ENCODE measurements at places on chromosomes 2 and 18. TPM values are rescaled to one million over a fixed set of nuclear protein-coding genes. Genes with fewer than 3 reads are reported as not detected.

Gene ANKRD53
- total RNA-seq: 0.75 TPM

Gene GAREM1
- total RNA-seq: 2.0 TPM

Gene CRYGD
- total RNA-seq: not detected

Gene CROCC2
- not detected for total RNA-seq

Gene IL36A
- not detected for total RNA-seq

Gene PER2
- 4.1 TPM for total RNA-seq

Gene UCN
- not detected for total RNA-seq

Gene MROH2A
- total RNA-seq: not detected

Gene AGXT
- not detected for total RNA-seq

Gene NDC80
- 35.1 TPM for total RNA-seq

Gene SATB2
- 2.7 TPM for total RNA-seq

Gene KLHL30
- 0.72 TPM for total RNA-seq

DNA sequence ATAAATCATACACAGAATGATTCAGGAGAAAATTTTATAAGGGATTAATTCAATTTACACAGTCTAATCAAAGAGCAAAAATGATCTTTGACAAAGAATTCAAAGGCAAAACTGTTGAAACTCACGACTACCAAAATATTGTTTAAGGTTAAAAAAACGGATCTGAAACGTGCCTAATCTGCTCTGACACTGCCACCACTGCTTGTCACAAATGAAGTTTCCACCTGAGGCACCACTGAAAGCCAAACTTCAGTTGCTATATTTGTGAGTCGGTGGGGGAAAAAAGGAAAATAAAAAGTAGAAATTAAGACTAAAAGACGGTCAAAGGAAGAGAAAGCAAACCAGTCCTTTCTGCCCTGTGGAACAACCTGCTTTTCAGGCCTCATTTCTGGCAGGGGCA is 140.6 kb upstream of the DNMT3A start:
- no peak for DNase-seq

DNA sequence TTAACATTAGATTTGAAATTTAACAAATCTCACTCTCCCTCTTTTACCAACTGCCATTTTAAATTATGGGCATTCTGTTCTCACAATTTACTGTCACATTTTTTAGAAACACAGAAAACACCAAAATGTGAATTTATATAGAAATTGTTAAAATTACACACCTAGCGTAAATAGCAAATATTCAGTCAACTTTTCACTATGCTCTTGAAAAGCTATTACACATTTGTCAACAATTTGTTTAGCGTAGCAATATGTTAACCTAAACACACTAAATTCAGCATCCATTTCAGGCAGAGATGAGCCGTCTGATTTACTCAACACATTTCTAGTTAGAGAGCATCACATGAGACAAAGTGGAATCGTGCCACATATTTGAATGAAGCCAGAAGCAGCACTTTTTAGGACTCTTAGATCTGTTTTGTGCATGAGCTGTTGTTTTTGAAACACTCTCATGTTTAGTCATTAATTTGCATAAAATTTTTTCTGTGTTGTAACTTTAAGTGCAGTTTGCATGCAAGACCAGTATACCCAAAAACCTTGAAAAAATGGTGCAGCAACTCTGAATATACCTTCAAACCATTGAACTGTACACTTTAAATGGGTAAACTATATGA is 8.2 kb downstream of the TTC32 start:
- no peak for DNase-seq

DNA sequence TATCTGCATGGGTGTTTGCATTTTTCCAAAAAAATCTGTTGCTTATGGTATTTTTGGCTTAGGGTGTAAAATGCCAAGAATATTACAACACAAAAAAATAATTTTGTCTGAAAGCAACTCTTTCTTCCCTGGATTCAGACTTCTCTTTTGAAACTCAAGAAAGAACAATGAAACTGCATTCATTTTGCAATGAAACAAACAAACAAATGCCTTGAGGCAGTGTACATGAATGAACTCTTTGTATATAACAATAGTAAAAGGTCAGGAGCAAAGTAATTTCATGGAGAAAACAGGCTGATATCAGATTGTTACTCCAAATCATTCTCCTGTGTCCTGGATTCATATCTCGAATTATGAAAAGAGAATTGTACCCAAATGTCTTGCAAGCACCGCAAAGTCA is 301.6 kb upstream of the CDH20 start:
- DNase-seq: no peak

- no peak for DNase-seq
Observed at GRCh38 chr2:5782103-5782502, 89.9 kb downstream of the SOX11 start.

DNA sequence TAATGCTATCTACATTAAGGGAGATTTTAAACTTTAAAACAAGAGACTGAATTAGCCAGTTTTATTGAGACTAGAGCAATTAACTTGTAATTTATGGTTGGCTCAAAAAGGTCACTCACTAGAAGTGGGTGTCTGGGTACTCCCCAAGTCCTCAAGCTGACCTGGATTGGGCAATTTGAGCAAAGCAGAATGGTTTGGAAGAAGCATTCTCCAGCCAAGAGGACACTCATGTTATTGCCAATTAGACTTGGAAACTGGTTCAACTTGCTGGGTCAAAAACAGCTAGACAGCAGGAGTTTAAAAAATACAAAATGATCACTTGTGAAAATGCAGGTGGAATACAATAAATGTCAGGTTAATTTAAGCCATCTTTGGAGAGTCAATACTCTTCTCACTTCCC is 29.5 kb upstream of the MYO1B start:
- DNase-seq: no peak

DNA sequence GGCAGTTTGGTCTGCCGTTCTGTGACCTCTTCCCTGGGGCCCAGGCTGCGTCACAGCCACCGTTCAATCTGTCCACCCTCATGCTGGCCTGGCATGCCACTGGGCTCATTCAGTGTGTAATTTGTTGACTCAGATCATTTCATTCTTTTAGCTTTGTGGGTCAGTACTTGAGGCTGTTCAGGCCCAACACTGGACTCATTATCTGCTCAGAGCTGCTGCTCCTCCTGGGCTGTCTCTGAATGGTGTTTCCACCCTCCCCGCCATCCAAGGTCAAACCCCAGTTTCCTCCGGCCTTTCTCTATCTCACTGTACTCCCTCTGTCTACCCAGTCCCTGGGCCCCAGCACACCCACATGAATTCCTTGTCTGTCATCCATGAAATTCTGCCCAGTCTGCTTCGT is 152.4 kb upstream of the NCK2 start:
- DNase-seq: no peak

- DNase-seq: no peak
Observed at GRCh38 chr18:7116792-7117389, 706 bp downstream of the LAMA1 start.

DNA sequence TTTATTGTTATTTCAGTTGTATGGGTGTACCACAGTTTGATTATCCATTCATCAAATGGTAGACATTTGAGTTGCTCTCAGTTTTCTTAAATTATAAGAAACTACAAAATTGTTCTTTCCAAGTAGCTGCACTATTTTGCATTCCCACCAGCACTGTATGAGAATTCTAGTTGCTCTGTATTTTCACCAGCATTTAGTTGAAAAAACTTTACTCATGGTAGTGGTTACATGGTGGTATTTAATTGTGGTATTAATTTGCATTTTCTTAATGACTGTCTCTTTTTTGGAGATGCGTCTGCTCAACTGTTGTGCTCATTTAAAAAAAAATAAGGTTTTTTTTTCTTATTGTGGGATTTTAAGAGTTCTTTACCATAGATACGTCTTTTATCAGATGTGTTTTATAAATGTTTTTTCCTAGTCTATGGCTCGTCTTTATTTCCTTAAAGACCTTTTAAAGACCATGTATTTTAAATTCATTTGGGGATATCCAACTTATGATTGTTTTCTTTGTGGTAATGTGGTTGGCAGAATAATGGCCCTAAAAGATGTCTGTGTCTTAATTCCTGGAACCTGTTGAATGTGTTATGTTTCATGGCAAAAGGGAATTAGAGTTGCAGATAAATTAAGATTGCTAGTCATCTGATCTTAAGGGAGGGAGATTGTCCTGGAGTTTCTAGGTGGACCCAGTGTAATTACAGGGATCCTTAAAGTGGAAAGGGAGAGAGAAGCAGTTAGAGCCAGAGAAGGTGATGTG is 37.4 kb downstream of the UBE2F start:
- DNase-seq: no peak

- peak; percentile 41 for DNase-seq
Observed at GRCh38 chr2:200223205-200223784, 83.2 kb upstream of the SPATS2L start.

- no peak for DNase-seq
Observed at GRCh38 chr2:40258135-40258457, 193.8 kb downstream of the SLC8A1 start.

GRCh38 chr2:145649061-145649460 is 1129.1 kb upstream of the ZEB2 start:
- no peak for DNase-seq

- DNase-seq: peak; percentile 7
Observed at GRCh38 chr18:54828986-54829385, 709 bp downstream of the RAB27B start.

DNA sequence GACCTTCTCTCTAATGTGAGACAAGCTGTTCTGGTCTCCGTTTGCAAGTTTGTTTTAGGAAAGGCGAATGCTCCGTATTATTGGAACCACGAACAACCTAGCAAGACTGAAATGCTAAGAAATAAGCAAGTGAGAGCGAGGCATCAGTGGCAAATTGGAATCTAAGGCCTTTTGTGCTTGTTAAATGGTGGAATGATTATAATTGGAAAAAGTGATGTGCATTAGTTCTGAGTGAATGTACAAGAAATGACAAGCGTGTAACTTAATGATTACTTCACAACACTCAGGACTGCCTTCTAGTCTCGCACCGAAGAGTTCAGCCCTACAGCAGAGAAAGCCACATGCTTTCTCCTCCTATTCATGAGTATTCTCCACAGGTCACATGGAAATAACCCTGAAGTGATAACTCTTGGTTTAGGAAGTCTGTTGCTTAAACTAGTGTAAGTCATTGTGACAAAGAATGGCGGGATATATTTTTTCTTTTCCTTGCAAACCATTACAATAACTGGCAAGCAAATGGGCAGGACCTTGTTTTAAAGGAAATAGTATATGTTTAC is 392.2 kb upstream of the FIGN start:
- DNase-seq: no peak

DNA sequence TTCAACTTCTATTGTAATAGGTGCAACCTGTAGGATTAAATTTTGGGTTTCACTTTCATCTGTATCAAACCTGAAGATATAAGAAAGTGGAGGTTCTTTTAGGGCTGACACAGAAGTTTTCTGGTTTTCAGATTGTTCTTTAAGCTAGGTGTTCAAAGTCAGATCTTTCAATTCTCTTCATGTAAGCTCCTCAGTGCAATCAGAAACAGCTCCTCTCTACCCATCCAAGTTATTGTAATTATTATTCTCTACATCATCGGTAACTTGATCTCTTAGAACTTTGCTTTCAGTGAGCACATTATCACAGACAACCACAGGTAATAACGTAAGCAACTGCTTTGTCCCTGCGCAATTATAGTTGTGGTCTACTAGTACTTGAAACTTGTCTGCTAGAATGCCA is 179.4 kb downstream of the MYCN start:
- DNase-seq: no peak

DNA sequence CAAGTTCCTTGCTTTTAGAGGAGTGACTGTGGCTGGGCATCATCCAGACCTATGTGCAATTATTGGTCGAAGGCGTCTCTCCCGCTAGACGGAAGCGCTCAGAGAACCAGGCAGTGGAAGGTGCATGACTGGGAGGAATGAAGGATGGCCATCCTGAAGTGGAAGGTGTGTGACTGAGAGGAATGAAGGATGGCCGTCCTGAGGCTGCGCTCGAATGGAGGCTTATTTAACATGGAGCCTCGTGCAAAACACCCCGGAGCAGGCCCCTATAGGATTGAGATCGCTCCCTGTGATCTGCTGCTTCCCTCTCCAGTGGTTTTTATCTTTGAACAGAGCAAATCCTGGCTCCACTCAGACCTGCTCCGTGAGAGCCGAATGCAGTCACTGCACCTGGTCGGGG is 140.2 kb upstream of the ID2 start:
- DNase-seq: no peak

DNA sequence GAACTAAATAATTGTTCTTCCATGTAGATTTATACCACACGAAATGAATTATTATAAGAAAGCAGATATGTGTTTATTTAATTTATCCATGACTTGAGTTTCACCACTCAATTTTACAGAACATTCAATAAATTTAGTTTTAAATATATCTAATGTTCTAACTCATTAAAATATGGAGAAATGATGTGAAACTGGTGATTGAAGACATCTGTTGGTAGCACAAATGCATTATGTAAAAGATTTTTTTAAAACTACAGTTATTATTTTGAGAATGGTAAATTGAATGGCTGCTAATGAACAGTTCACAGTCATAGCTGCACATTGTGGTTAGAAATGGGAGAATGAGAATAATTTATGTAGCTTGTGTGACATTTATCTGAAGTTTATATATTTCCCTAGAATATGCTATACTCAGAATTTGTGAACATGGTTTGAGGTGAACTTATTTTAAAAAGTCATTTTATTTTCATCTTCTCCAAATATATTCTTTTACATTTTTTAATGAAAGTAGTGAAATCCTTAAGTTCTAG is 203.5 kb downstream of the DPP4 start:
- no peak for DNase-seq

DNA sequence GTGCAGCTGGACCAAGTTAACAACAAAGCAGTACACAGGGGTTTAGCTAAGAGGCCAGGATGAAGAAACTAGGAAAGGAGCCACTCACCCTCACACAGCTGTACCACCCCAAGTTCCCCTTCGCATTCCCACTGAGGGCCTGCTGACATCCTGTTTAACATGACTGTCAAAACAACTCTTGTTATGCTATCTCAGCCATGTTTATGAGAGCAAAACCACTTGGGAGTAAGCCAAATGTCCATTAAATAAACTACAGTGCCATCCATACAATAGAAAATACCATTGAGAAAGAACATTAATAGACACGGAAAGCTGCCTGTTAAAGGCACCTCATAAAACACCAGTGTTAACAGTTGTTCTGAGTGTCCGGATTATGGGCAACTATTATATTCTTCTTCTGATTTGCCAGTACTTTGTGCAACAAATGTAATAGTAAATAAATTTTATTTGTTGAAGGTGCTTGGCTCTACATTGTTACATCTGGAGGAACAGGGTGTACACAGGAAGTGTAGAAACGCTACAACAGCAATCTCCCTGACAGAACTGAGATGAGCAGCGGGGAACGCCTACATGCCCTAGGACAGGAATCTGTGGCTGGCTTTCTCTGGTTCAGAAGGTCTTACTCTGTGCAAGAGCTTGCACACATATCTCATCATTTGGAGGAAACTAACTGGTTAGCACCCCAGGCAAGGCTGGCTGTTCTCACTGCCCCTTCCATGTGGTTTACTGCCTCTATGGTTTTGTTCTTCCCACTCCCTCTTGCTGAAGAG is 85.6 kb downstream of the EHD3 start:
- no peak for DNase-seq
